Keratinocyte (primary cell): ENCODE measurements at places on chromosomes 11 and 22. TPM values are rescaled to one million over a fixed set of nuclear protein-coding genes. Genes with fewer than 3 reads are reported as not detected.

The SLC25A18 gene
- polyA plus RNA-seq: 0.04 TPM in 1 of 3 replicates, not detected in the others

The IGLL1 gene
- not detected in 3 replicates for polyA plus RNA-seq

The OR6T1 gene
- not detected in 3 replicates for polyA plus RNA-seq

The ANGPTL5 gene
- polyA plus RNA-seq: 0.03 TPM in 1 of 3 replicates, not detected in the others

The OR52B2 gene
- polyA plus RNA-seq: not detected in 3 replicates

The DBX1 gene
- not detected in 3 replicates for polyA plus RNA-seq

The FOLH1 gene
- polyA plus RNA-seq: 0.42 to 1.0 TPM (median 0.86 TPM) in 3 replicates

DNA sequence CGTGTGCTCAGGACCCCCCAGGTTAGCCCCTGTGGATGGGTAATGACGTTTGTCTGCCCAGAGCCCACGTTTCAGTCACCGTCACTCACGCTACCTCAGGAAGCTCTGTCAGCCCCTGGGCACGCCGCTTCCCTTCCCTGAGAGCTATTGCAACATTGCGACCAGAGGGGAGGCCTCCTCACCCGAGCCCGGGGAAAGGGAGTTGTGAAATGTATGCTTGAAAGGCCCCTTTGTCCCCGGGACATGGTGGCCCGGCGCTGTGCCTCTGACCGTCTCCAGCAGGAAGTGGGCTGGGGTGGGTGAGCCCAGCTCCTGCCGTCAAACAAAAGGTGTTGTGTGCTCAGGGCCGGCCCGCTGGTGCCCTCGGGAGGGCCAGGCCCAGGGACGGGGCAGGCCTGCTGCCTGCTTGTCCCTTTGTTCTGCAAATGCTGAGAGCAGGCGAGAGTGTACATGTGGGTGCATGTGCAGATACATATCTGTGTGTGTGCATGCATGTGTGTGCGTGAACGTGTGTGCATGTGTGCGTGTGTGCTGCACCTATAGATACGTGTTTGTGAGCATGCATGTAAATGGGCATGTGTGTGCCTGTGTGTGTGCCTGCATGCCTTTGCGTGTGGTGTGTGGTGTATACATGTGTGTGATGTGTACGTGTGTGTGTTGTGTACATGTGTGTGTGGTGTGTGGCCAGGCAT is 1125.0 kb downstream of the BRD1 start:
- no peaks in the 10 kb centered on the region for H3K36me3 ChIP-seq
- no peak overlapping the region for H3K4me3 ChIP-seq
- H3K4me1 ChIP-seq: no peaks in the 10 kb centered on the region
- DNase-seq: no peak
- no peak overlapping the region for H3K27ac ChIP-seq

DNA sequence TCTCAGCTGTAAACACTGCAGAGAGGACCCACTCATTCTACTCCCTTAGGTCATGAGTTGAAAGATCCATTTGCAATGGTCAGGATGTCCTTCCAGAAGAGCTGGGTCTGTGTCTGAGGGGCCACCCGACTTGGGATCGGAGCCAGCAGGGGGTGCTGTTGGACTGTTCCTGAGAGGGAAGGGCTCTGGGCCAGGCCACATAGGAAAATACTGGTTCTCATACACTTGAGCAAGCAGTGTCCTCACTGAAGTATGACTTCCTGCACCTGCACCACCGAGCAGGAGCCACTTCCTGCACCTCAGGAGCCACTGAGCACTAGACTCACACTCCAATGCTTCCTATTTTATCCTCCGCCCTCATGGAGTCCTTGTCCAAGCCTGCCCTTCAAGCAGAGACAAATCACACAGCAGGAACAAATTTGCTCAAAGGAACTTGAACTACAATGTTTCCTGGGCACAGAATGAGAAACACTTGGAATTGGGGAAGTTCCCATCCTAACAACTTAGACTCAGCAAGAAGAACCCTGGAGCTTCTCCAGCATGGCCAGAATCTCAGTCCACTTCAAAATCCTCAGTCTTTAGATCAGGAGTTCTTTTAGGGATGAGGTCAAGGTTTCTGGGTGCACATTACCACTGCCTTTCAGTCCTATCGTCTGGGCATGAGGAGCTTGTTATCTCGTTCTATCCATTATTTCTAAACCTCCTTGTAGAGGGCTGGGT is 36.6 kb upstream of the VPREB1 start:
- no peaks in the 10 kb centered on the region for H3K36me3 ChIP-seq
- H3K27me3 ChIP-seq: peaks cover 3% of the 10 kb centered on the region
- peaks cover 34% of the 10 kb centered on the region for H3K4me1 ChIP-seq
- no peak overlapping the region for H3K27ac ChIP-seq
- DNase-seq: peak; percentile 44

DNA sequence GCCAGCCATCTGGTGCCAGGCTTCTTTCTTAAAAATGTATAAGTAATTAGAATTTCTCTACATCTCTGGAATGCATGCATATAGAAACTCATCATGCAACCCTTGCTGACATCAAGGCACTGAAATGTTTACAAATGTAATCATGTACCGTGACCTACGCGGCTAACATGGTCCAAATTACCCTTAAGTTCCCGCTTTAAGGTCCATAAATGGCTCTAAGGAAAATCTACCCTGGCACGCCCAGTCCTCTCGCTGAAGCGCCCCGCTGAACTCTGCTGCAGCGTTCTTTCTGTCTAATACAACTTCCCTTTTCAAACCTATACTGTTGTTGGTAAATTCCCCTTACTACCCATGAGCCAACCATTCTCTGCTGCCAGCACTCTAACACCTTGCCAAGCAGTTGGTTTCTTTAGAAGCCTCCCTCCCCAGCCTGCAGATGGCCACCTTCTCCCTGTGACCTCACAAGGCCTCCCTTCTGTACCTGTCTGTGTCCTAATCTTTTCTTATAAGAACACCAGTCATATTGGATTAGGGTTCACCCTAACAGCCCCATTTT is 13.5 kb upstream of the HMOX1 start:
- H3K4me1 ChIP-seq: peaks cover 10% of the 10 kb centered on the region
- H3K36me3 ChIP-seq: no peaks in the 10 kb centered on the region
- no peak overlapping the region for H3K27ac ChIP-seq
- DNase-seq: no peak

DNA sequence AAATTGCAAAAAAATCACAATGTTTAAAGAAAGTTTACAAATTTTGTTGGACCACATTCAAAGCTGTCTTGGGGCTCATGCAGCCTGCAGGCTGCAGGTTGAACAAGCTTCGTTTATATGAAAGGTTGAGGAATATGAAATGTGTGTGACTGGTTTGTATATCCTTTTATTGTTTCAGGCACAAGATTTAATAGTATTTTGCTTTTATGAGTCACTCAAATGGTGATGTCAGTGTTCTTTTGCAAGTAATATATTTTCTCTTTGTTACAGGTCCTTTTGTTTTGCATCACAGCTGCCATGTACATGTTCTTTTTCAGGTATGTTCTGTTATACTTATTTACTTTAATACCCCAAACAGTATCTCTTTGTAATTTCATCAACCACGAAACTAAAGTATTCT is 198.6 kb downstream of the TMEM135 start:
- no peaks in the 10 kb centered on the region for H3K36me3 ChIP-seq
- no peak for DNase-seq
- no peaks in the 10 kb centered on the region for H3K4me1 ChIP-seq
- no peaks in the 10 kb centered on the region for H3K27me3 ChIP-seq
- H3K27ac ChIP-seq: no peak overlapping the region
- no peak overlapping the region for H3K4me3 ChIP-seq

GRCh38 chr22:24504540-24504939 is 9.4 kb downstream of the UPB1 start:
- no peak for DNase-seq
- peaks cover 4% of the 10 kb centered on the region for H3K27me3 ChIP-seq
- no peak overlapping the region for H3K4me3 ChIP-seq
- no peak overlapping the region for H3K27ac ChIP-seq
- no peaks in the 10 kb centered on the region for H3K36me3 ChIP-seq

DNA sequence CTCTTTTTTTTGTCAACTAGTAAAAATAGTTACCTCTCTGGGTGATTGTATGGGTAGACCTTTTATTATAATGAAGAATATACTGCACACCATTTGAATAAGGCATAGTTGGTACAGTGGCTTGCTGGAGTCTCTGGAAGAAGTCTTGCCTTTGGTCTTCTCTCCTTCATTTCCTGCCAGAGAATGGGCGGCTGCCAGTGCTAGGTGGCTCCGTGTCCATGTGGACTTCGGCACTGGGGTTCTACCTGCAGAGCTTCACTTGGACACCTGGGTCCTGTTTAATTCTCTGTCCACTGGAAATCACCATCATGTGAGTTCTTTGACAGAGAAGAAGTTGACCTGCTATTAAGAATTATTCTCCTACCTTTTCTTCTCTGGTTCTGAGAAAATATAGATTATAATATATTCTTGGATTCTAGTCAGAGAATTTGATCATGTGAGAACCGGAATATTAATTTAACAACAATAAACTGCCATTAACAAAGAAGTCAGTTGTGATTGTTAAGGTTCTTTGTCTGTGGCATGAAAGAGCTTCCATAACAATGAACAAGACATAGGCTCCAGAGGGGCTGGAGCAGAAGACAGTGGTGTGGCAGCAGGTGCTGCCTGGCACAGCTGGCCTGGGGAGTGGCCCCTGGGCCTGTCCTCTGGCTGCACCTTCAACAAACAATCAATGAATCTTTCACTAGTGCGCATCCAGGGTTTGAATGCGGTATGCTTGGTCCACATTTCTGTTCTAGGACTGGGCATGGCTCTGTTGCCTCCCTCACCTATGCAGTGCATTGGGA is 77.5 kb downstream of the PPFIBP2 start:
- H3K4me3 ChIP-seq: no peak overlapping the region
- H3K36me3 ChIP-seq: no peaks in the 10 kb centered on the region
- H3K27ac ChIP-seq: no peak overlapping the region
- DNase-seq: no peak
- peaks cover 57% of the 10 kb centered on the region for H3K4me1 ChIP-seq

DNA sequence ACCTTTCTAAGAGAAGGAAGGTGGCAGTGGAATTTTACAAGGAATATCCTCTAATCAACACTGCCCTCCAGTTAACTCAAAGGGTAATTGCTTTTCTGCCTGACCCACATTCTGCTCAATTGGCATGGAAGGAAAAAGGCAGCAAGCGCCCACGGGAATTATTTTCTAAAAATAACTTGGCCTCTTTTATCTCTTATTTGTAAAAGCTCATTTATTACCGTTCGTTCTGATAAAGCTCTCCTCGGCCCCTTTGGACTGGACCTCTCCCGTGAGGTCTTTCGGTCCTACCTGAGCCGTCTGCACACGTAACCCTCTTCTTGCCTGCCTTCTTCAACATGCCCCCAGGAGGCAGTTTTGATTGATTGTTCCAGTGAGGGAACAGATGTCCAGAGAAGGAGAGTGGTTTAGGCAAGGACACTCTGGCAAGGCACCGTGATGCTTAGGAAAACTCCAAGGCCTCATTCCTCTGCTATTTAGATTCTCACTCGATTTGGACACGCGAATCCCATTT is 53.2 kb upstream of the CRTAM start:
- H3K27me3 ChIP-seq: no peaks in the 10 kb centered on the region
- H3K4me3 ChIP-seq: no peak overlapping the region
- peak overlapping the region; percentile 75 for H3K27ac ChIP-seq

- no peak for DNase-seq
- no peaks in the 10 kb centered on the region for H3K36me3 ChIP-seq
- H3K27me3 ChIP-seq: no peaks in the 10 kb centered on the region
- H3K4me1 ChIP-seq: no peaks in the 10 kb centered on the region
Measured at GRCh38 chr11:22800482-22800881, 29.1 kb downstream of the SVIP start.

DNA sequence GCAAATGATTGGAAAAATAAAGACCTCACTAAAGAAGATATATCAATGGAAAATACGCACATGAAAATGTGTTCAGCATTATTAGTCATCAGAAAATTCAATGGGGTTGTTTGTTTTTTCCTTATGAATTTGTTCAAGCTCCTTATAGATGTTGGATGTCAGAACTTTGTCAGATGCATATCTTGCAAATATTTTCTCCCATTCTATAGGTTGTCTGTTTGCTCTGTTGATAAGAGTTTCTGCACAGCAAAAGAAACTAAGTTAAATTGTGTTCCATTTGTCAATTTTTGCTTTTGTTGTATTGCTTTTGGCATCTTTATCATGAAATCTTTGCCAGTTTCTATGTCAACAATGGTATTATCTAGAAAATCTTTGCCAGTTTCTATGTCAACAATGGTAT is 633.9 kb upstream of the CHORDC1 start:
- H3K36me3 ChIP-seq: no peaks in the 10 kb centered on the region
- DNase-seq: no peak
- H3K27me3 ChIP-seq: no peaks in the 10 kb centered on the region

GRCh38 chr22:22840780-22841179 is 46.8 kb upstream of the IGLL5 start:
- H3K27me3 ChIP-seq: no peaks in the 10 kb centered on the region
- no peaks in the 10 kb centered on the region for H3K4me1 ChIP-seq
- DNase-seq: no peak
- H3K36me3 ChIP-seq: no peaks in the 10 kb centered on the region
- H3K27ac ChIP-seq: no peak overlapping the region
- H3K4me3 ChIP-seq: no peak overlapping the region
